Stimulated activated CD8-positive, alpha-beta memory T cell treated with anti-CD3 and anti-CD28 coated beads, Interleukin-15, amount 100 ng/mL, for 24 hours (primary cell): ENCODE measurements at places on chromosomes 16 and 17.

DNA sequence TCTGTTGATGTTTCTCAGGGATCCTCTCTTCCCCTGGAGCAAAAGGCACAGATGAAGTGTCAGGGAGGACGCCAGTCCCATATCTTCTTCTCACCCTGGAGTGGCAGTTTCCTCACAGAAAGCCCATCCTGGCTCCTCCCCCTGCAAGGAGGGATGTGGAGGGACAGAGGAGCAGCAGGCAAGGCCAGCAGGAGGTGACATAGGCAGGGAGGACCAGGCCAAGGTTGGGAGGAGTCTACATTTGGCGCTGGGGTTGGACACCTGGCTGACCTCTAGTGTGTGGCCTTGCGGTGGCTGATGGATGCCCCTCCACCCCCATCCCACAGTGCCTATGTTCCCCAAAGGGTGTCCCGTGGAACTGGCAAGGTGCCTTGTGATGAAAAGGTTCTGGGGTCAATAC lies 125.4 kb downstream of the SEC14L1 start:
- no peak for DNase-seq

DNA sequence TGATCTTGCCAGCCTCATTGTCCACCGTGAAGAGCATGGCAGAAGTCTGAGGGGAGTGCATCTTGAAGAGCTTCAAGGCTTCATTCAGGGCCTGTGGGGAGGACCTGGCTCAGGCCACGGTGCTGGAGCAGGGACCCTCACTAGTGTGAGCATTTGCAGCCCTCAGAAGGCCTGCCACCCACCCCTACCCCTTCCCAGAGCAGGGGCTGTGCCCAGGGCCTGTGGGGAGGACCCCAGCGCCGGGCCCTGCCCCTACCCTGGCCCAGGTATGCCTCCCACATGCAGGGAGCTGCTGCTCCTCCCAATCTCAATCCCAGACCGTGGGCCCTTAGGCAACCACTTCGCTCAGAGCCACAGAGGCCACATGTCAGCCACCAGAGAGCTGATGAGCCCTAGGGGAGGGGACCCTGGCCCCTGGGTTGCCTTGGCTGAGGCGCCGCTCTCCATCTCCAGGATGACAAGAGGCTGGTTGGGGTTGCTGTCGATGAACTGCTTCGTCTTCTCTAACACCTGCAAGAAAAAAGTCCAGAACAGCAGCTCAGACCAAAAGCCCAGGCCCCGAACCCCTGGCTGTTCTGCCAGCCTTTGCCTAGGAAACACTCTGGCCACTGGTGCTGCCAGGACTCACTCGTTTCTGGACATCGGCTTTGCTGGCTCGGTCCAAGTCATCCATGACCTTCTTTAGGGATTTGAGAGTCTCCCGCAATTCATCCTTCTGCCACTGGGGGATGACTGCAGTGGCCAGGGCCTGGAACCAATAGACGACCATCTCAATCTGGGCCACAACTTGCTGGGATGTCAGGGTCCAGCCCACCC lies 1.8 kb upstream of the EXOSC6 start:
- DNase-seq: no peak

DNA sequence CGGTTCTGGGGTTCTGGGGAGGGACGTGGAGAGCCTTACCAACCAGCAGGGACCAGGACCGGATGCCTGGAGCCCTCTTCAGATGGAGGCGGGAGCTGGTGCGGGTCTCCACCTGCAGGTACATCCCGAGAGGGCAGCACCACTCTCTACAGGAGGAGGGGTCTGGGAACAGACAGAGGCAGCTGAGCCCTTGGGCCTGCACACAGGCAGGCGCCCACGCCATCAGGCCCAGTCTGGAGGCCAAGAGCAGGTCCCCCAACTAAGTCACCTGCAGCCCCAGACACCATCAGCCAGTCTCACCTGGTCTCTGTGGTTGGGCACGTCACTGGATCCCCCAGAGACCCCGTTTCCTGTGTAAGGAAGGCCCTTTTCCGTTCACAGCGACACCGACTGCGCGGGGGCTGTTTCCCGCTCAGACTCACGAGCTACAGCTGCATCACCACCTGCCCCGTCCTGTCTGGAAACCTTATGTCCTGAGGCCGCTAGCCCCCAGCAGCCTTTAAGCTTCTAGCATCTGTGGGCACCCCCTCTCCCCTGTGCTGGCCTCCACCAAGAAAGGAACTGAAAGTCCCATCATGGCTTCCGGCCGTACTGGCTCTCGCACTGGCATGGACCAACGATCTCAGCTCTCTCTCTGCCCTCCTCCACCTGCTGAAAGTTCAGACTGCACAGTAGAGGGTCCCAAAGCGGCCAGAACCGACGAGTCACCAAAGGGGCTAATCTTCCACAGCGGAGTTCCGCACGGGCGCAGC lies 1.2 kb downstream of the CYBC1 start:
- DNase-seq: peak; percentile 35

- no peak for DNase-seq
Observed at GRCh38 chr17:31838636-31839225, 20.3 kb downstream of the COPRS start.

- DNase-seq: no peak
Observed at GRCh38 chr16:75238132-75238852, 13.1 kb downstream of the BCAR1 start.

- DNase-seq: no peak
Observed at GRCh38 chr17:50470426-50470825, 1.7 kb upstream of the CHAD start.

DNA sequence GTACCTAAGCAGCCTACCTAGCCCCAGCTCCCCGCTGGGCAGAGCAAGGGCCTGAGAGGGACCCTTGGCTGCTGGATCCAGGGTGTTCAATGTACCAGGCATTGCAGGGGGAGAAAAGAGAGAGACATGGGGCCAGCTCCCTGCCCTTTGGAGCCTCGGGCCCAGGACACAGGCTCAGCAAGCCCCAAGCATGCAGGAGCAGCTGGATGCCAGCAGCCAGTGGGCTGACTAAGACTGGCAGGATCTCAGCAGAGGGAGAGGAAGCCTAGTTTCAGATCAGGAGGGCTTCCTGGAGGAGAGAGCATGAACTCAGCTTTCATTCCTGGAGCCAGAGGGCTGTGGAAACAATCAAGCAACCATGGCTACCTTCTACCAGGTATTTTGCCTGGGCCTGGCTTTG lies 82.0 kb upstream of the NKD1 start:
- no peak for DNase-seq

GRCh38 chr17:83079766-83080578 lies 563 bp downstream of the METRNL start:
- DNase-seq: no peak

DNA sequence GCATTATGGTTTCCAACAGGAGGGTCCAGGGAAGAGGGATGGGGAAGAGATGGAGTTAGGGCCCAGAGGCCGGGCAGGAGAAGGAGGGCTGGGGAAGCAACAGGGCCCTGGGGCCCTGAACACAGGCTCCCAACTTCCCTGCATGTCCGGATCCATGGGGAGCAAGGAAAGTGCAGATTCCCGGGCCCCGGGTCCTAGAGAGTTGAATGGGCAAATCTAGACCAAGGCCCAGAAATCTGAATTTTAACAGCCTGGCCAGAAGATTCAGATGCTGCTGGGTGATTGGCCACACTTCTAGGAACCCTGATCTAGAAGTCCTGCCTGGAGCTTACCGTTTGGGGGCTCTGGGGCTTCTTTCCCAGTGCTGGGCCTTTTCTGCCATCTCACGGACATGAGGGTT lies 13.2 kb downstream of the MGAT5B start:
- no peak for DNase-seq
